ENCODE measurements at places on chromosomes 6 and 20.

GRCh38 chr6:100470422-100471120, 5.8 kb upstream of the SIM1 start:
- DNase-seq: no peak

GRCh38 chr6:87366072-87366827, 21.6 kb downstream of the C6orf163 start:
- no peak for DNase-seq

DNA sequence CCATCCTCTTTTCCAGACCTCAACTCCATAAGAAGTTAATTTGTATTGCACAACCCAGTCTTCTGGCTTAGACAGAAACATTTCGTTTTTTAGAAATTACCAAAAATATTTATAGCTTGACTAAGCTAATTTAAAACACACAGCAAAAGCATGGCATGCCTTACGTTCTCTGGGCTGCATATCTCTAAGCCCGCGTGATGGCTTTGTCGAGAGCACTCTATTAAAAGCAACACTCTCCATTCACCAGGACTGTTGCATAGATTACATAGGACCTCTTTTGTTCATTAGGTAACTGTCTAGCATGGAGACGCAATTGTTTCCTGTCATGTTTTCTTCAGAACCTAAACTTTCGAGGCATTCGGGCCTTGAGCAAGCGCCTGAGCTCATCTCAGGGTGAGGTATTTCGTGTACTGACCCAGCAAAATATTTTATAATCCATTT, 104.5 kb downstream of the IBTK start:
- no peak for DNase-seq

DNA sequence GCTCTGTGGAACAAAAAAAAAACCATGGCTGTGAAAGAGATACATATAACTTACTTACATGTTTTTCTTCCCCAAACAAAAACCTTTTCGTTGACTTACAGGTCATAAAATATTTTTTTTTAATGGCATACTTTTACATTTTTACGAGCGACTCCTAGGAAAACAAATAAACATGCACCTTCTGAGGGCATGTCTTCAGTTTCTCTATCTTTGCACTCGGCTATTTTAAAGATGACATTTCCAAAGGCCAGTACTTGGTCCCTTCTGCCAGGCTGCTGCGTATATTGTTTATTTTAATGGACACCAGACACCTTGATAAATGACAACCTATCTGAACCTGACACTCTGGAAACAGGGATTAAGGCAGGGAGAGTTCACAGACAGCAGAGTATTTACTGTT, 49.4 kb downstream of the PIGU start:
- no peak for DNase-seq

DNA sequence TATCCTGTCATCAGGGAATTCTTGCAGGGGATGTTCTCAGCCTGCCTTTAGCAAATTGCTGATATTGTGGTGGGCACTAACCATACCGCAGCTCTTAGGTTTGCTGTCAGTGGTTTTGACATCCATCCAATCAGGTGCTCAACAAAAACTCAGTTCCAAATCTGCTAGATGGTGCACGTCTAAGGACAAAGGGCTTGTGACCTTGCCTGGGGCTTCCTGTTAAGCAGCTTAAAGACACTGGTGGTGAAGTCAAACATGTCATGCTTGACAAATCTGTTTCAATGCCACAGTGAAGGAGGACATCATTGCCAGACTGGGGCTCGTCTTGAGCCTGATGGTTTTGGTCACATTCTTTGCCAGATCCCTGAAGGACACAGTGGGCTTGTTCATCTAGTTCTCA, 179.8 kb upstream of the NOX3 start:
- no peak for DNase-seq

GRCh38 chr6:55397986-55398385, 70.7 kb downstream of the GFRAL start:
- no peak for DNase-seq

DNA sequence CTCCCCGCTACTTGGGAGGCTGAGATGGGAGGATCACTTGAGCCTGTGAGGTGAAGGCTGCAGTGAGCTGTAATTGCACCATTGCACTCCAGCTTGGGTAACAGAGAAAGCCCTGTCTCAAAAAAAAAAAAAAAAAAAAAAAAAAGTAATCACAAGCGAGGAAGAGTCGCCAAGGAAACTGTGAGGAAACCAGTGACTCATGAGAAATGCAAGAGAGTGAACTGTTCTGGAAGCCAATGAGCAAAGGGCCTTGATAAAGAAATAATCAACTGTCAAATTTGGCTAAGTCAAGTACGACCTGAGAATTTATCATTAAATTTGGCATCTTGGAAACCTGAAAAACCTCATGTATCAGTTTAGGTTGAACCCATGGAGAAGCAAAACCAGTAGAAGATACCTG, 16.1 kb upstream of the LAMP5 start:
- DNase-seq: no peak

- no peak for DNase-seq
Measured at GRCh38 chr6:136333824-136334464, 44.3 kb upstream of the BCLAF1 start.

- no peak for DNase-seq
Measured at GRCh38 chr6:89723046-89723445, 84.5 kb upstream of the LYRM2 start.

Measured in upper lobe of right lung (tissue), 1 donor.